M059J (cell line): ENCODE measurements at places on chromosomes 12 and 14. TPM values are rescaled to one million over a fixed set of nuclear protein-coding genes. Genes with fewer than 3 reads are reported as not detected.

CALM1 gene
- 184 and 291 TPM in 2 replicates for total RNA-seq

IL23A gene
- not detected in 2 replicates for total RNA-seq

PTPRR gene
- total RNA-seq: 6.9 and 14.4 TPM in 2 replicates

DNA sequence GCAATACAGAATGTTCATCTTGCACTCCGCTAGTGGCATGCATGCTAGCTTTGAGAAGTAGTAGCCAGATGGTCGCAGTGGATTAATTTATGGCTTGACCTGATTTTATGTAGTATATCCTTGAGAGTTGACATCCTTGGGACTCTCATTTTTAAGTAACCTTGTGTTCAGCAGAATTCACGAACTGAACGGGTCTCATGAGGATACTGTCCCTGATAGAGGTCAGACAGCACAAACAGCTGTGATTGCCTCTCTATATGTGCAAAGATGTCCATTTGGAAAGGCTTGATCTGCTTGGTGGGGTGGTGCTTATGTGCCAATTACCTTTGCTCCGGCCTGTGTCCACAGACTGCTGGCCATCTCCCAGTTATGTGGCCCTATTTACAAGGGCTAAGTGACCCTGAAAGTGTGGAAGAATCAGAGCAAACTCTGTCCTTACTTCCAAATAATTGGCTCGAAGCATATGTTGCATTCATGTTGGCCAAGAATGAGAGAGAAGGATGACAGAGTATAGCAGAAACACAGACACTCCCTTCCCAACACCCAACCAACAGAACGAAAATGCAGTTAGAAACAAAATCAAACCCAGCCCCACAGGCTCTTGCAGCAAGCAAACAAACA lies 167.1 kb downstream of the CRADD start:
- no peak for DNase-seq

GRCh38 chr12:116138781-116139180 lies 138.7 kb downstream of the MED13L start:
- DNase-seq: peak; percentile 60

GRCh38 chr14:47425302-47425701 lies 250.1 kb downstream of the MDGA2 start:
- DNase-seq: no peak

GRCh38 chr14:101546706-101547105 lies 14.6 kb upstream of the DIO3 start:
- no peak for DNase-seq

GRCh38 chr14:85296456-85297210 lies 233.3 kb upstream of the FLRT2 start:
- DNase-seq: no peak
